ENCODE measurements at places on chromosomes 3 and 15. TPM values are rescaled to one million over a fixed set of nuclear protein-coding genes. Genes with fewer than 3 reads are reported as not detected.
A peak's percentile ranks its signal among the peaks of the same experiment; 100 is the strongest.

The GPR62 gene
- total RNA-seq: not detected

The ITPKA gene
- total RNA-seq: 5.0 TPM

The IQCF5 gene
- not detected for total RNA-seq

The TM4SF18 gene
- 0.23 TPM for total RNA-seq

The SYNPR gene
- not detected for total RNA-seq

The ZCWPW2 gene
- not detected for total RNA-seq

The TMEM158 gene
- total RNA-seq: 4.9 TPM

The CHRM5 gene
- 0.36 TPM for total RNA-seq

The TNNC1 gene
- not detected for total RNA-seq

GRCh38 chr3:81242871-81243270, 518.6 kb downstream of the GBE1 start:
- no peak for DNase-seq

GRCh38 chr3:184259396-184259877, 1.9 kb downstream of the CAMK2N2 start:
- DNase-seq: no peak

- no peak for DNase-seq
Measured at GRCh38 chr15:88529021-88529630, 17.4 kb downstream of the DET1 start.

DNA sequence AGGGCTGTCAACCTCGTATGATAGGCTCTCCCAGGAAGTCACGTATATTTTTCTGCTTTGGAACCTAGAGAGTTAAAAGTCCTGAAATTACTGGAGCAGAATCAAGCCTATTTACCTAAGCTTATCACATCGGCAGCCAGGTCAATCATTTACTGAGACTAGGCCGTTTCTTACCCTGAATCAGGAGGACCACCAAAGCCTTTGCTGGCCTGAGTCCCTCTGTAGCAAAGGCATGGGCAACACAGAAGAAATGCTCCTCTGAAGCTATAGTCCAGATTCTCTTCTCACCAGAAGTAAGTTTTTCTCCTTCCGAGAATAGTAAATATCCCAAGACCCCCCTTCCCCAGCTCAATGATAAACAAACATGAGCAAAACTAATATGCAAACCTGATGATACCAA, 125.9 kb upstream of the PHLDB2 start:
- no peak for DNase-seq

DNA sequence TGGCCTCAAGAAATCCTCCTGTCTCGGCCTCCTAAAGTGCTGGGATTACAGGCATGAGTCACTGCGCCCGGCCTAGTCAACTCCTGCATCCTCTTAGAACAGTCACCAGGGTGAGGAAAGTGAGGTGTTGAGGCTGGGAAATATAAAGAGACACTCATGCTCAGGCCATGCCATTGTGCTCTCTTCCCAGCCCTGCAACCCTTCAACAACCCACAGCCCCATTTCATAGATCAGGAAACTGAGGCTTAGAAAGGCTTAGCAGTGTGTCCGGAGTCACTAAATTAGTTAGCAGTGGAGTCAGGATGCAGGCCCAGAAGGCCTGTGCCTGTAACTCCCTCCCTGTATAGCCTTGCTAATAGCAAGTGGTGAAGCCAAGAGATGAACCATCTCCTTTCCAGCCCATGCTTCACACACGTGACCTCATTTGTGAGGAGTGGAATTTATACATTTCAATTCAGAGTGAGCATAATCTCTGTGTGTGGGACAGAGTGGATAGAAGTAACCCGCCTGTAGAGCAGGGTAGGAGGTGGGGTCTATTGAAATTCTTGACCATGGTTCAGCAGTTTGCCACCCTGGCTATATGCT, 51.7 kb upstream of the USP3 start:
- no peak for DNase-seq

DNA sequence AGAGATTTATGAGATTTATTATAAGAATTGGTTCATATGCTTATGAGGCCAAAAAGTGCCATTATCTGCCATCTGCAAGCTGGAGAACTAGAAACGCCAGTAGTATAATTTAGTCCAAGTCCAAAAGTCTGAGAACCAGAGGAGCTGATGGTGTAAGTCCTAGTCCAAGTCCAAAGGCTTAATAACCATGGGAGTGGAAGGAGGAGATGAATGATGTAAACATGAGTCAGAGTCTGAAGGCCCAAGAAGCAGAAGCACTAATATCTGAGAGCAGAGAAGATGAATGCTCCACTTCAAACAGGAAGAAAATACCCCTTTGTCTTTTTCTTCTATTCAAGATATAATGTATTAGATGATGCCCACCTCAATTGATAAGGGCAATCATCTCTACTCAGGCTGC, 185.7 kb downstream of the CGGBP1 start:
- DNase-seq: peak; percentile 6

DNA sequence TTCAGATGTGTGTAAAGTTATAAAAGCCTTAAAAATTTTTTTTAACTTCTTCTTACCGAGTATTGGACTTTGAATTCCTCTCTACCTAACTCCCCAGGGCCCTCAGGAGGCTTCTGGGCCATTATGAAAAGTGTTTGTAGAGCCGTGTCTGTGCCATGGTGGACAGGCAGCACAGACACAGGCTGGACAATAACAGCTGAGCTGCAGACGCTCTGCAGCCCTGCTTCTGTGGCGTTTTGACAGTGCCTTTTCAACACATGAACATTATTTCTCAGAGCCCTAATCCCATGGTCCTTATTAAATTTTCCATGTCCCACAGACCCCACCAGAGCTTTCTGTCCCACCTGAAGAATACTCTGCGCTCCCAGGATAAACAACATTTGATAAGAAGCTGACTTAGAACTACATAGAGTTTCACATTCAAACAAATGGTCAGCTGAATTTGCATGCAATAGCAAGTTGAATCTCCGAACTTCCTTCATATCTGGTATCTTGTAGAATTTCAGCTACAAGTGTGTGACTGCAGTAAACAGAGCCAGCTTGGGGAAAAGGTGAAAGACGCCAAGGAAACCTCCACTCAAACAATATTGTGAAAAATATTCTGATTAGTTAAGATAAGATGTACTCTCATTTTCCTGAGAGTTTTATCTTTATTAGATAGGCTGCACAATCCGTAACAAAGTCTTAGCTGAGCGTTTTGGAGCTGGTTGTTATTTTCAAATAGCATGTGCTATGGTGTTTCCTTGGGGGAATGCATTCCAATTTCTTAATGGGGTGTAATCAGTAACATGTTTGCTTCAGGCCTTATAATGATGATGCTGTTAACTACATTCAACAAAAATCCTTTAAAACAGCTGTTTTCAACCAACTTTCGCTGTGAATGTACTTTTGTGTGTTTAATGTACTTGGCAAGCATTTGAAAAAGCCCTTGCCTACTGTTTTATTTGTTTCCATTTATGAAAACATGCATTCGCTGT, 378.2 kb downstream of the MECOM start:
- DNase-seq: no peak

DNA sequence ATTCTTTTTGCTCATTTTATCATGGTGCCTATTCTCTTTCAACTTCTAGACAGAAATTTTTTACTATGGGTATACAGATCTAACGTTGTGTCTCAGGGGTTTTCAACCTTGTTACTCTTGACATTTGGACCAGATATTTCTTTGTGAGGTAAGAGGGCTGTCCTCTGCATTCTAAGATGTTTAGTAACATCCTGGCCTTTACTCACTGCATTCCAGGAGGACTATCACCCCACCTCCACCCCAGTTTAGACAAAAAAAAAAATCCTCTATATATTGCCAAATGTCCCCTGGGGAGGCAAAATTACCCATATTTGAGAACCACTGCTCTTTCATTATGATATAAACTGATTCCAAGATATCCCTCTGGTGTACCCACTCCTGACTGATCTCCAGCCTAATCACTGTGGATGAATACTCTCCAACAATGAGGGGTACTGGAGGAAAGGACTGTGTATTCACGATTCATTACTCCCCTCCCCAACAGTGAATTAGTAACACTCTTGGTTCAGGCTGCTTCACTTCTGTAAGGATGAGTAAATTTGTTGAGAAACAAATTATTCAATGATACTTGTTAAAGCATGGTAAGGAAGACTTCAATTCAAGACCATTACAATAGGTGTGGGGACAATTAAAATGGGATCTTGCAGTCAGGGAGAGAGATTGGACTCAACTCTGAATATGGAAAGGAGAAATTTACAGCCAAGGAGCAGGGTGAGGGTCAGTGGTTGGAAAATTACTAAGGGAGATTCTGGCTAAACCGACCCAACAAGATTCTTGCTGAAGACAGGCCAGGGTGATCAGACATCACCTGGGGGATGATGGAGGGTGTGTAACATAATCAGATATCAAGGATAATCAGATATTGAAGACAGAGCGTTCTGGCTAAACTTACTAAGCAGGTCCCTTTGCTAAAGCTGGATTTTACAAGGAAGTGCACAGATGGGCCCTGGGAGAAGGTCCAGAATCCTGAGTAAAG, 123.8 kb upstream of the DAZL start:
- DNase-seq: peak; percentile 19

DNA sequence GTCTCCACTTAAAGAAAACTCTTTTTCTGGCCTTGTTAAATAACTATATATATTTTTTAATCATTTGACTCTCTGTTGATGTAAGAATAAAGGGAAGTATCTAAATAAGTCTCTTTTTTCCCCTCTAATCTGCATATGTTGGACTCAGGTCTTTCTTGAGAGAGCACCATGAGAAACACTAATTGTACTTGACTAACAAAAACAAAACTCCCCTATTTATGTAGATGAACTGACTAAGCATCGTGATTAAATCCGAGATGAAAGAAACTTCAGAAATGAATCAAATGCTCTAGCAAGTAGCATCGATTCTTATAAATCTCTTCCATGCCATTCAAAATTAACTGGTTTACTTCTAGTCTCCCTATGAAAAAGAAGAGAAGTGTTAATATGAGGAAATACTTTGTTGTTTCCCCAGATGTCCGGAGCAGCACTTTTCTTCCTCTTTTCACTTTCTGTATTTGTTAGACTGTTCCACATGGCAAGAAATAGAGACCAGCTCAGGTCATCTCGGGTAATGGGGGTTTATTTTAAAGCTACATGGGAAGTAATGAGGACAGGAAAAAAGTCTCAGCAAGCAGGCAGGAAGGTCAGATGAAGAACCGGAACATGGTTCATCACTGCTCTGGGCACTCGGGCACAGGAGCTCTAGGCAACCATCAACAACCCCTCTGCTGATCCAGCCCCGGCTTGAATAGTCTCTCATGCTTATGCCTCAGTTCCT, 288.3 kb downstream of the CNTN6 start:
- DNase-seq: no peak

DNA sequence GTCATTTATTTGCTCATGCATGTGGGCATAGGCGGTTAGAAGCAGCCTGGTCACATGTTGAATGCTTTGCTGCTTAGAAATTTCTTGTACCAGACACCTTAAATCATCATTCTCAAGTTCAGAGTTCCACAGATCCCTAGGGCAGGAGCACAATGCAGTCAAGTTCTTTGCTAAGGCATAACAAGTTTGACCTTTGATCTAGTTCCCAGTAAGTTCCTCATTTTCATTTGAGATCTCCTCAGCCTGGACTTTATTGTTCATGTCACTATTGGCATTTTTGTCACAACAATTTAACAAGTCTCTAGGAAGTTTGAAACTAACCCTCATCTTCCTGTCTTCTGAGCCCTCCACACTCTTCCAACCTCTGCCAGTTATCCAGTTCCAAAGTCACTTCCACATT, 22.8 kb downstream of the HGD start:
- no peak for DNase-seq

DNA sequence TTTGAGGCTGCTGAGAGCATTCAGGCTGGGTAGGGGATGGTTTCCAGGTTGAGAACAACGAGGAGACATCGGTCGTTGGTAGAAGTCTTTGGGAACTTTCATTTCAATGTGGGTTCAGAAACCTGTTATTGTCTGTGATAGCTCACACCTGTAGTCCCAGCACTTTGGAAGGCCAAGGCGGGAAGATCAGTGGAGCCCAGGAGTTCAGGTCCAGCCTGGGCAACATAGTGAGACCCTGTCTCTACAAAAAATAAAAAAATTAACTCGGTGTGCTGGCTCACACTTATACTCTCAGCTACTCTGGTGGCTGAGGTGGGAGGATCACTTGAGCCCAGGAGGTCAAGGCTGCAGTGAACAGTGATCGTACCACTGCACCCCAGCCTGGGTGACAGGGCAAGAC, 988 bp upstream of the RNF168 start:
- no peak for DNase-seq

- no peak for DNase-seq
Measured at GRCh38 chr3:16999871-17000270, 115.1 kb downstream of the PLCL2 start.

DNA sequence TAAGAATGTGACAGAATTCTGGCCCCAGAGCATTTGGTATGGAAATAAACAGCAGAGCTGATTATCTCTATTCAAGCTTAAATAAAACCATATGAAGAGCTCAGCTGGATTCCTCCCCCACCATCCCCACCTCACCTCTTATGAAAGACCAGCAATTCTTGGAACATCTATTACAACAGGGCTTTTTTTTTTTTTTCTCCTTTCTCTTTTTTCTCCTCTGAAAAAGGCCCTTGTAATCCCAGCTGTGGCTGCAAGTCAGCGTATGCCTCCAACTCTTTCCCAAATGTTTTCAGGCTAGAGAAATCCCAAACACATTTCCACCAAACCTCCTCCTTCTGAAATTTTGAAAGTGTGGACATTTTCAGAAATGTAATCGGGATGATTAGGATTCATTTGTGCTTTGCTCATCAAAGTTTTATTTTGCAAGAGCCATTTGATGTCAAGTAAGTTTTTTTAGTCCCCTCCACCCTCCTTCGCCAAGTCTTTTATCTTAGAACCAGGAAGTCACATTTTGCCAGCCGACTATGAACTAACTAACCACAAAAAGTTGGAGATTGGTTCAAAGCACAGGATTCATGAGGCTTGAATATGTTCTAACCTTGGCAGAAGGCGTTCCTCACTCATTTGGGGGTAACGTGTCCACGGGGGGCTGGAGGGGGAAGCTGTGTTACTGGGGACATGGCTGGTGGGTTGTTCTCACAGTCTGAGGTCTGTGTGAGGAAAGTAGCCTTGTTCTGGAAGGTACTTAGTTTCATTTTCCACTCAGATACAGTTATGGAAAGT, 142.0 kb upstream of the PDZRN3 start:
- DNase-seq: no peak

DNA sequence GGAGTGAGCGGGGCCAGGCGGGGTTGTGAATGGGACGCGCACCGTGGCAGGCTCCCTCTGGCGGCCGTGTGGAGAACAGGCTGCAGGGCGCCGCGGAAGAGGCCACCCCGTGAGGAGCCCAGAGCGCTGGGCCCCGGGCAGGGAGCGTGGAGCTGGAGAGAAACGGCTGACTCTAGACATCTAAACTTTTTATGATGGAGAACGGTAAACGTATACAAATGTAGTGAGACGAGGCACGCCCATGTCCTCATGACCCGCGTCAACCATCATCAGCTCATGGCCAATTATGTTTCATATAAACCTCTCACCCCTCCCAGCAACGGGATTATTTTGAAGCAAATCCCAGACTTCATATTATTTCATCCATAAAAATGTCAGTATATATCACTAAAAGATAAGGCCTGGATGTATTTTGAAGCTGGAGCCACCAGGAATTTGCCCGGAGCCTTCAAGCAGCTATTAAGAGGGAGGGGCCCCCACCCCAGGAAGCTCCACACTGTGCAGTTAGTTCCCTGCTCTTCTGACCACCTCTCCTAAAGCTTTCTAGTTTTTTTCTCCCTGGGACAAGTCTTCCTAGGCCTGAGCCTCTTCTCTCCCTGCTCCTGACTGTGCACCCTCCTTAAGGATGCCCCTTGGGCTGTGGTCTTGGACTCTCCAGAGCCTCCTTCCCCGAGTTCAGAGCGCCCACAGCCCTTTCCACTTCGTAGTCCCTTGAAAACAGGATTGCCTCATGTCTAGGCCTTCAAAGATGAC, 149.5 kb downstream of the SMAD6 start:
- DNase-seq: peak; percentile 89
